ENCODE measurements at places on chromosomes 12 and 14.
A peak's percentile ranks its signal among the peaks of the same experiment; 100 is the strongest.

DNA sequence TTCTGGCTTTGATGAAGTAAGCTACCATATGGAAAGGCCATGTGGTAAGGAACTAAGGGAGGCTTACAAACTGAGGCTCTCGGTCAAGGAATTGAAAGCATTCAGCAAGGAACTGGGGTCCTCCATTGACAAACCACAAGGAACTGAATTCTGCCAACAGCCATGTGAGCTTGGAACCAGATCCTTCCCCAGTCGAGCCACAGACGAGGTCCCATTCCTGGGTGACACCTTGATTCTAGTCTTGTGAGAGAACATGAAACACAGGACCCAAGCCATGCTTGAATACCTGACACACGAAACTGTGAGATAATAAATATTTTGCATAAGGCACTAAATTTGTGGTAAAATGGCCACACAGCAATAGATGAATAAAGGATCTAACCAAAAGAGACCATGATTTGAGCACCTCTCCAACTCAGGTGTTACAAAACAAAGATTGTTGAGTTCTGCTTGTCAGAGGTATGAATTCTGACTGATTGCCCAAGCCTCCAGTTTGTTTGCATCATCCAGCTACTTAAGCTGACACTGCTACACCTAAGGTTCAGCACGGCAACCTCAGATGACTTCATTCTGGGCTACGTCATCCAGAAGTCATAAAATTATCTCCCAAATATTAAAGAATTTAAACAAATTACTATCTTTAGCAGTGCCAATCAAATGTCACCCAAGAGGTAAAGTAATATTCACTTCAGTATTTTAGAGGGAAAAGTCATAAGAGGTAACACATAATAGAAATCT lies 59.4 kb downstream of the GARIN6 start:
- DNase-seq, result no peak

GRCh38 chr14:91328313-91329050 lies 84.0 kb upstream of the GPR68 start:
- no peak for DNase-seq

DNA sequence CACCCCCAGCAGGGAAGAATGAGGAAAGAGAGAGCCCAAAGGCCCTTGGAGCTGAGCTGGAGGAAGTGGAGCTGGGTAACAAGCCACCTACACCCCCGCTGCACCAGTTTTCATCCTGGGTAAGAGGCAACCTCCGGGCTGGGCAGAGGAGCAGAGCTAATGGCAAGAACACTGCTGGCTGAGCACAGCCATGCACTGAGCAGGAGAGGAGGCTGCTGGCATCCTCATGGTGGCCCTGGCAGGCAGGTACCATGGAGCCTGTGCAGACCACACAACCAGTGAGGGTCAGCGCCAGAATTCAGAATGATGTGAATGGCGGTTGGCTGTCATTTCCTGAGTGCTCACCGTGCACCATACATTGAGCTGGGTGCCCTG lies 29.7 kb downstream of the PLEKHH1 start:
- DNase-seq, result no peak

GRCh38 chr12:85279449-85280164 lies 413 bp upstream of the ALX1 start:
- DNase-seq, result no peak

GRCh38 chr12:97837401-97837800 lies 374.8 kb downstream of the RMST start:
- no peak for DNase-seq

DNA sequence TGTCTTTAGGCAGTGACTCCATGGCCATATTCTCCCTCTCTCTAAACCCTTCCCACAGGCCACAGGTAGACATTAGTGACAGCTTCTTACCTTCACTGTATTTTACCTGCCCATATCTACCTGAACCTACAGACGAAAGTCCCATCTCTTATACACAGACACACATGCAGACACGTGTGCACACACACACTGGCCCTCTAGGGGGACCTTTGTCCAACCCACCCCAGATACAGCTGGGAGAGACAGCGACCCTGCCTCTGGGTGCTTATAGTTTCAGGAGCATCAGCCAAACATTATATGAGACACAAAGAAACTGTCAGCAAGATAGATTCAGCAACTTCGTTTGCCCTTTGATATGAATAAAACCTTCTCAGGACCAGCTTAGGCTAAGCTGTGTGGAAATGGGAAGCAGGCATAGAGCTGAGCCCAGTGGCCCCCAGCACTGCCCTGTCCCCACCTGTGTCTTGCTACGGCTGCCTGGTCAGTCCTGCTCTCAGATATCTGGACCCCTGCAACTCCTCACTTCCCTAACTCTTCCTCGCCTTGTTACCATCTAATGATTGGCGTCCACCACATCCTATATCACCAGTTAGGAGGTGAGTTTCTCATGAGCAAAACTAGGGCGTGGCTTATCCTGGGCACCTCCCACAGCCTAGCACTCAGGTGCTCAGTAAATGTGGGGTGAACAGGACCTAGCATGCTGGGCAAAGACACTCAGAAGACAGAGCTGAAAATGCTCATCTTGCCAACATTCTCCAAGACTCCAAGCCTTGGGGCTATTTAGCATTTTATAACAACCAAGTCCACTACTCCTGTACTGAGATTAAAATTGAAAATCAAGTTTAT lies 12.0 kb upstream of the CD9 start:
- no peak for DNase-seq

- peak; percentile 57 for DNase-seq
Measured at GRCh38 chr14:80003138-80003537, 208.2 kb downstream of the DIO2 start.

DNA sequence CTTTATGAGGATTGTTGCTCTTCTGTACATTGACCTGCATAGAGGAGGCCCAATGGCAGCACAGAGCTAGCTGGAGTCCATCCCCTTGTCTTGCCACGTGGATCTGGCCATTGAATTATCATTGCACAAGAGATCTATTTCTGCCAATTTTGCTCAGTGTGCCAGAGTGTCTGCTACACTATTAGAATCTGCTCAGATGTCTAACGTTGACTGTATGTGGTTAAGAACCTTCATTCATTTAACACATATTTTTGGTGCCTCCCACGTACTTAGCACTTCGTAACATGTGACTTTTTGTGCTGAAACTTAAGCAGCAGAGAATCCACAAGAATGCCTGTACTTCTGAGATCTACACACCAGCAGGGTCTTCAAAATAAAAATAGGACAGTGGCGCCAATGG lies 166.0 kb upstream of the VASH1 start:
- DNase-seq, result no peak

GRCh38 chr12:44058366-44058765 lies 222.5 kb downstream of the TMEM117 start:
- DNase-seq, result no peak

DNA sequence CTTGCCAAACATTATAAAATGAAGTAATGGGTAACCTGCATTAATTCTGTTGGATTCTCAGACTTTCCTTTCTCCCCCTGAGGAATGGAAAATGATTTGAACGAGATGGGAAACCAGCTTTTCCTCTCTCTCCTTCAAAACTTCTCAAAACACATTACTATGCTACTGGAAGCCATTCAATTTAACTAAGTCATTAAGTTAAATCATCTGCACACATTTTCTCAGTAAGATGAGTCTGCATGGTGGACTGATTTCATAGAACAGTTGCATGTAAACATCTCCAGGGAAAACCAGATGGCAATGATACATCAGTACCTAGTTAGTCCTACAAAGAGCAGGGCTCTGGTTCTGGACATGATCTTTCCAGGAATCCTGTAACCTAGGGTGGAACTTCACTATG lies 59.9 kb downstream of the BMP4 start:
- no peak for DNase-seq

DNA sequence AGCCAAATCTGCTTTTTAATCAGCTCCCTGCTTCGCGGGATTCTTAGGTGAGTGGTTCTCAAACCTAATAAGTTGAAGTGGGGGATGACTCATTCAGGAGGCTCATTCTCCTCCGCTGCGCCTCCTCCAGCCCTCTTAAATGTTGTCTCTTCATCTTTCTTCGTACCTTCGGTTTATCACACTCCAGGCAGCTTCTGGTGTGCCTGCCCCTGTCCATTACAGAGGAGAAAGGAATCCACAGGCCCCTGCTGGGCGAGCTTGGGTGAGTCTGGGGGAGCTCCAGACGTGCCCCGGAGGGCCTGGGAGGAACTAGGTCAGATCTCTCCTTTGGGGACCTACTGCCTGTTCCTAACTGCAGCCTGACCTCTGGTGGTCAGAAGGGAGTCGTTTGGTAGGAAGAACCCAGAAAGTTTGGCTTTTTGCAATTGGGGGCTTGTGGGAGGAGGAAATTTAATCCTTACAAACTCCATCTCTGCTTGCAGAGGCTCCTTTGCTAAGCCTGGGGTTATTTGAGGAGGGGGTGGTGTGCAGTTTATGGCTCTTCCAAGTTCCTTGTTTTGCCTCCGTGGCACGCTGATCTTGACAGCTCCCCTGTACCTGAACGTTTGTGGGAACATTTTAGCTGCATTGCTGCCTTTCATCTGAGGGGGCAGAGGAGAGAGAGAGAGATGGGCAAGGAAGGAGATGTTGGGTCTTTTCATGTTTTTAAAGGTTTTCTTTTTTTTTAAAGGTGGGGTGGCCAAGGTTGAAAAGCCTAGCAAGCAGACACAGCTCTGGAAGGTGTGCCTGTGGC lies 84.1 kb upstream of the GNG2 start:
- DNase-seq, result peak; percentile 67

DNA sequence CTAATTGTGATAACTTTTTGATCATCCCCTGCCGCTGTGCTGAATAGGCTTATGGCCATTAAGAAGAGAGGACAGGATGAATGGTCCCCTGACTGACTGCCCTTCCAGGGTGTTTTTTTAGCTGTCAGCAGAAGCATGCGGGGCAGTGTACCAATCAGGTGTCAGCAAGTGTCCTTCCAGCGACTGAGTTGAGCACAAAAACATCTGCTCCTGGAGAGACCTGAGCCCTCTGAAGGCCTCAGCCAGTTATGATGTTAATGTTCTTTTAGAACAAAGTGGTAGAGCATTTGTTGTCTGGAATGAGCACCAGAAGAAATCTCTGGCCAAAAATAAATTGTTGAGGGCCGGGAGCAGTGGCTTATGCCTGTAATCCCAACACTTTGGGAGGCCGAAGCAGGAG lies 37.5 kb downstream of the P2RX7 start:
- DNase-seq, result no peak

GRCh38 chr12:41981013-41981412 lies 163.7 kb downstream of the GXYLT1 start:
- DNase-seq, result no peak

DNA sequence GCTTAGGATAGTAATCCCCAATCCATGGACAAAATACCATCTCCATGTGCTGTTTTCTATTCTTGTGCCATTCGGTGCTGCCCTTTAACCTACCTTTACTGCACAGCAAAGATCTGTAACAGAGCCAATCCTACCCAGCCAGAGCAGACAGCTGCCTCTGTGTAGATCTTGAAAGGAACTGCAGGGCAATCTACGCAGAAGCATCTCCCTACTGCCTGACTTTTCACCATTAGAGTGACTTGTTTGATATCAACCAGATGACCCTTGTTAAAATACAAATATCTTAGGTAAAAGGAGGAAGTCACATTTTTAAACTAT lies 33.9 kb upstream of the PPM1A start:
- no peak for DNase-seq

DNA sequence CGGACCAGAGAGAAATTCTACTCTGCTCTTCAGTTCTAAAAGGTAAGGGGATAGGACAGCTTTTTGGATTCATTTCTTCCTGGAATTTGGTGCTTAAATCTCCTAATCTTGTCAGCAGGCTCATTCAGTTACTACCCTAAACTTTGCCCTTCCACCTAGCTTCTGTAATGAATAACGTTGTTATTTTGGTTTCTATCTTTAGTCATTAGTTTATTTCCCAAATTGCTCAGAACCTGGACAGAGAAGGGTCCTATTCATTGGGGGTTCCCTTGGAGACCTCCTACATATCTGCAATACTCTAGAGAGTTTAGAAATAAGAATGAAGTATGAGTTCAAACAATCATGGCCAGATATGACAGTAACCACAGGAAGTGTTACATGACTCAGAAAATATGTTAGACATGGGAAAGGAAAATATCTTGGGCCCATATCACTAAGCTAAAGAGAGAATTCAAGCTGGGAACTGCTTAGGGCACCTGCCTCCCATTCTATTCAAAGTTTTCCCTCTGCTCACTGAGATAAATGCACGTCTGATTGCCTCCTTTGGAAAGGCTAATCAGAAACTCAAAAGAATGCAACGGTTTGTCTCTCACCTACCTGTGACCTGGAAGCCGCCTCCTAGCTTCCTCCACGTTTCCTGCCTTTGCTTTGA lies 87.9 kb downstream of the GAS2L3 start:
- no peak for DNase-seq

DNA sequence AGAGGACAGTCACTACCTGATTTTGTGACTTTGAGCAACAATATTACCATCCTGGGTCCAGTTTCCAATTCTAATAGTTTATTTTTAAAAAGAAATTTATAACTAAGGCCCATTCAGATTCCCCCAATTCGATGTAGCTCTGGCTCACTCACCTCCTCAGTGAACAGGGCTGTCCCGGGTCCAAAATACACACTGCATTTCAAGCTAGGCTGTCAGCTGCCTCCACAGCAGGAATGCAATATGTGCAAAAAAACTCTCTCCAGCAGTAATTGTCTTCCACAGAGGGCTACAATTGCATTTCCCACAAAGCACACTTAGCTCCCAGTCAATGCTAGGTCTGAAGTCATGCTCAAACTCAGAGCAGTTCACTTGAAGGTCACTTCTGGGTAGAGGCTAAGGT lies 39.3 kb upstream of the ZNF641 start:
- no peak for DNase-seq

GRCh38 chr12:91384806-91385205 lies 202.2 kb upstream of the DCN start:
- DNase-seq, result no peak

DNA sequence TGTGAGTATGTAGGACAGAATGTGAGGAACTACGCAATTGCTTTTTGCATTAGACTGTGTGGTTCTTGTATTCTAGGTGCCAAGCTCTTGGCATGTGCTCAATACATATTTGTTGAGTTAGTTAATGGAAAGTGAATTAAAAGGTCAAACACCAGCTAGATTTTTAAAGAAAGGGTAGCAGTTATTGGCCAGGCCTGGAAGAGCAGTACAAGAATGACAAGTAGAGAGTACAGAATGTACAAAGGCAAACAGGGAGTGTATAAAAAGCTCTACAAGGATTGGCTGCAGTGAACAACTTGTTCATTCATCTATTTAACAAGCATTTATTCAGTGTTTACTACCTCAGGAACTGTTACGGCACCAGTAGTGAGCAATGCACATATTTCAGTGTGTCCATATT lies 854.0 kb upstream of the SEL1L start:
- no peak for DNase-seq

GRCh38 chr12:53579545-53579955 lies 46.6 kb downstream of the ATF7 start:
- DNase-seq, result no peak

DNA sequence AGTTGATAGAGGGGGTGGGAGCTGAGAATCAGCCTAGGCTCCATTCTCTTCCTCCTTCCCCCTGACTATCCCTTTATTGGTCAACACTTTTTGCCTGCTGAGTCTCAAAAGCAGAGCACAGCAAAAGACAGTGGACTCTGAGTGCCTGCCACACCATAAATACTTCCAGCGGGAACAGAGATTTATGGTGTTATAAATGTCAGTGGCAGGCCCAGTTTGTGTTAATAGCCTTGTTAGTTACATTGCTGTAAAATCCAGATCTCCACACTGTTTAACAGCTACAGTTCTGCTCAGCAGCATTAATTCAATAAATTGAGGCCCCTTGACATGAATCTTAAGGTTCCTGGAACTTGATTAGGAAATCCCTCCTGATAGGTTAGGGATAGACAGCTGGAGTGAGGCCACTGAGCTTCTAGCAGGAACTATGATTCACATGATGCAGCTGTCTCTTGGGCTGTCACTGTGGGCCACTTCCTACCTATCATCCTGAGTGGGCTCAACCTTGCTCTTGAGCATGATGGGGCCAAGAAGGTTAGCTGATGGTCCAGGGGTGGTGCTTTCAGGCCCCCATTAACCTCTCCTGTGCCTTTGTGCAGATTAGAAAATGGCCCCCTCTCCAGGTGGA lies 295.2 kb upstream of the SRRM4 start:
- no peak for DNase-seq
